AML-193 (cell line): ENCODE measurements at places on chromosomes 1 and 21.

- no peak for DNase-seq
These were observed at the start of gene BTBD19 for GRCh38 chr1:44808063-44808937. BTBD19 (plus strand) TSS chr1:44808523; CDS start chr1:44808821, 298 bp downstream.

DNA sequence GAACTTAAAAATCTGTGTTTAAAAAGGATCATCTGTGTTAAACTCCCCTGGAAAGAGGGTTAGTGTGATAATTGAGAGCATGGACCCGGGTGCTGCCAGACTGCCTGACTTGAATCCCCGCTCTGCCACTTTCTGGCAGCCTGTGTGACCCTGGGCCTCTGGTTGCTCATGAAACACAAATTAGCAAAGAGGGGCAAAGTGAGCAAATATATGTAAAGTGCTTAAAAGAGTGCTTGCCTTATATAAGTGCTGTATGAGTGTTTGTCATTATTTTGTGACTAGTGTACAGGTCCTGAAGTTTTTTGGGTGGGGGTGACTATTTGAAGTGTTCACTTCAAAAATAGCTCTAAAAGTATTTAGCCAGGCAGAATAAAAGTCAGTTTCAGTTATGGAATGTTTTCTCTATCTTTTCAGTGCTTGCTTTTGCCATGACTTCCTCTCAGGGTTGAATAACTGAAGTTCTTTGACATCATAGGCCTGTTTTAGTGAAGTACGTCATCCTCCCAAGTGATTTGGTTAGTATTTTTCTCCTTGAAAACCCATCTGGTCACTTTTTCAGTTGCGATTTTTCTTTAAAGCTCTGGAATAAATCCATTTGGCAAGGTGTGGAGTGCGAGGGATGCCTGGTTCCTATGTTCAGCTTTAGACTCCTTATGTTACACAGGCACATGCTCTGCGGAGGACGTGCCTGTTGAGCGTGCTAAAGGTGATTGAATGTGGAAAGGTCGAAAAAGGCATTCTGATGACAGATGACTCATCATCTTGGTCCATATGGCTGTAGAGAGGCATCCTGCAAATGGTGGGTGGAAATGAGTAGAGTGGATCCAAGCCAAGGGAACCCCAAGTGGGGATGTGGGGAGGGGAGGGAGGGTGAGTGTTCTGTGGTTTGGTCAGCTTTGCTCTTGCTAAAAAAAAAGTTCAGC, 47.8 kb downstream of the AK4 start:
- no peak for DNase-seq

DNA sequence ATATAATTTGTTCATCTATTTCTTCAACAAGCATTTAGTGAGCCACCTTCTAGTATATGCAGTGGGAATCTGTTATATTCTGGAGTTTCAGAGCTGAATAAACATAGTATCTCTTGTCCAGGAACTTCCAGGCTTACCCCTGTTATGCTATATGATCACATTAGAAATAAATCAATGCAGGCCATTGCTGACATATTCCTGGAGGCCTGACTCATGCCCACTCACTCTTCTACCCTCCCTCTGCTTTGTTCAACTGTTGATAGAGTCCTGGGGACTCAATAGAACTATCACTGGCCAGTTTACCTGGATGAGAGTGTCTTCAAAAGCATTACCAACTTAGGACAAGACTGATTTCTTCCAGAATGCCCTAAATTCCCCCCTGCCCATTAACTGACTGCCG, 29.3 kb upstream of the SRSF10 start:
- DNase-seq: no peak

GRCh38 chr1:109011335-109011734, 30.6 kb downstream of the WDR47 start:
- DNase-seq: no peak

DNA sequence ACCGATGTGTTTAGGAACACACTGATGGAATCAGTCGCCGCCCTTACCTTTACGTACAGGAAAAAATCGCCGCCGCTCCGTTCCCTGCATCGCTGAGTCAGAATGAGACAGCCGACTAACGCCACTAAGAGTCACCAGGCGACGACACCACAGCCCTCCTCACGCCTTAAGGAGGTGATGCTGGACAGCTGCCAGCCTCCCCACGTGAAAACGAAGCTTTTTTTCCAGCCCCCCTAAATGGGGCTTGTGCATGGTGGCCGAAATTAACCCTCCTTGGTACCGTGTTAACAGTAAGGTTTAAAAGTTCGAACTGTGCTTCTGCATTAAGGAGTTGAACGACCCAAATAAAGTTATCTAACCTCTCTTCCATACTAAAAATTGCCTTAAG, 511 bp downstream of the DNTTIP2 start:
- DNase-seq: peak; percentile 28

DNA sequence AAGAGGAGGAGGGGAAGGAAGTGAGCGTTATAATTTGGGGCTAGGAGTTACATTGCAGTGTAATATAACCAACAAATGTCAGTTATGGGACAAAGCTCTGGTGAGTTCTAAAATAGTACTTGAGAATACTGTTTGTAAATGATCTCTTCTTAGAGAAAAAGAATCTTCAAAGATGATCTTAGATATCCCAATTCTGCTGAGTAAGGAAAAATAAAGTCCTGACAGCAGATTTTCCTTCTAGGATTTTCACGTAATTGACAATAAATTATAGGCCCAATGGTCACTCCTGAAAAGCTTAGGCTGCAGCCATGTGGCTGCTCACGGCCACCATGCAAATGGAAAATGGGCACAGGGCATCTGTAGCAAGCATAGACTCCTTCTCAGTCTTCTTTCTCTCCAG, 241.6 kb downstream of the SIPA1L2 start:
- DNase-seq: no peak

DNA sequence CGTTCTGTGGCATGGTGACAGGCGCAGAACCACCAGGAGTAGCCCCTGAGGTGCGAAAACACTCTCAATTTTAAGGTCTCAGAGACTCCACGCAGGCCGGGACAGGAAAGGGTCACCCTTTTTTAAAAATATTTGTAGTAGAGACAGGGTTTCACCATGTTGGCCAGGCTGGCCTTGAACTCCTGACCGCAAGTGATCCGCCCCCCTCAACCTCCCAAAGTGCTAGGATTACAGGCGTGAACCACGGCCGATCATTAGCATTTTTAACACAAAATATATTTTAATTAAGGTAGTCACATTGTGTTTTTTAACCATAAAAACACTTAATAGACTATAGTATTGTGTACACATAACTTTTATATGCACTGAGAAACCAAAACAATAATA, 31.1 kb downstream of the ATP2B4 start:
- no peak for DNase-seq
